A549 treated with GW870086 at 1 μM for 4 hours (cell line): ENCODE measurements at places on chromosomes 11 and 22. TPM values are rescaled to one million over a fixed set of nuclear protein-coding genes. Genes with fewer than 3 reads are reported as not detected.

The BDNF gene
- 4.6 to 7.8 TPM (median 6.3 TPM) in 5 replicates for total RNA-seq

The VSIG10L2 gene
- 0.12 TPM in 1 of 5 replicates, not detected in the others for total RNA-seq

The MRGPRX3 gene
- total RNA-seq, result not detected in 5 replicates

The C1QTNF5 gene
- not detected in 5 replicates for total RNA-seq

The SLC17A6 gene
- total RNA-seq, result not detected in 5 replicates

The PANX3 gene
- not detected in 5 replicates for total RNA-seq

The MMP12 gene
- 0.07 to 0.09 TPM in 2 of 5 replicates, not detected in the others for total RNA-seq

The BIRC3 gene
- total RNA-seq, result 34.3 to 43.9 TPM (median 42.0 TPM) in 5 replicates

The MMP13 gene
- not detected in 5 replicates for total RNA-seq

The MAP6 gene
- 1.4 to 2.1 TPM (median 1.7 TPM) in 5 replicates for total RNA-seq

The CFAP300 gene
- total RNA-seq, result 4.6 to 8.0 TPM (median 5.7 TPM) in 5 replicates

The BCR gene
- 14.5 to 16.0 TPM (median 15.1 TPM) in 5 replicates for total RNA-seq

The CDC45 gene
- 24.0 to 27.8 TPM (median 26.5 TPM) in 5 replicates for total RNA-seq

The ROBO3 gene
- 1.9 to 2.7 TPM (median 2.1 TPM) in 5 replicates for total RNA-seq

The GAB2 gene
- 2.9 to 5.1 TPM (median 4.9 TPM) in 5 replicates for total RNA-seq

The GTSE1 gene
- 27.2 to 36.3 TPM (median 31.4 TPM) in 5 replicates for total RNA-seq

The MOGAT2 gene
- total RNA-seq, result not detected in 5 replicates

The SYT7 gene
- total RNA-seq, result 0.96 to 2.0 TPM (median 1.5 TPM) in 5 replicates

The PIWIL4 gene
- total RNA-seq, result 0.13 to 0.39 TPM (median 0.19 TPM) in 5 replicates

The SLC5A1 gene
- 0.02 to 0.24 TPM (median 0.15 TPM) in 3 of 5 replicates, not detected in the others for total RNA-seq

The SIAE gene
- 12.0 to 16.7 TPM (median 15.0 TPM) in 5 replicates for total RNA-seq

The IGSF22 gene
- not detected in 5 replicates for total RNA-seq

The SLCO2B1 gene
- total RNA-seq, result 2.9 to 4.5 TPM (median 3.1 TPM) in 5 replicates

The LRRC32 gene
- total RNA-seq, result 0.07 to 0.53 TPM (median 0.22 TPM) in 5 replicates
